Stimulated activated CD4-positive, alpha-beta T cell treated with anti-CD3 and anti-CD28 coated beads, Interleukin-1b, Interleukin-23, amount 100 ng/mL, for 24 hours (primary cell): ENCODE measurements at places on chromosomes 13 and 19.

- DNase-seq = no peak
Measured at GRCh38 chr19:51242881-51243630, 7.8 kb upstream of the SIGLECL1 start.

GRCh38 chr19:31164791-31165251, 184.4 kb downstream of the TSHZ3 start:
- no peak for DNase-seq

- no peak for DNase-seq
Measured at GRCh38 chr19:1235625-1236538, 1.9 kb downstream of the CBARP start.

GRCh38 chr13:47215736-47216135, 318.9 kb upstream of the HTR2A start:
- DNase-seq = no peak

- no peak for DNase-seq
Measured at GRCh38 chr13:66528944-66529576, 701.1 kb downstream of the PCDH9 start.

DNA sequence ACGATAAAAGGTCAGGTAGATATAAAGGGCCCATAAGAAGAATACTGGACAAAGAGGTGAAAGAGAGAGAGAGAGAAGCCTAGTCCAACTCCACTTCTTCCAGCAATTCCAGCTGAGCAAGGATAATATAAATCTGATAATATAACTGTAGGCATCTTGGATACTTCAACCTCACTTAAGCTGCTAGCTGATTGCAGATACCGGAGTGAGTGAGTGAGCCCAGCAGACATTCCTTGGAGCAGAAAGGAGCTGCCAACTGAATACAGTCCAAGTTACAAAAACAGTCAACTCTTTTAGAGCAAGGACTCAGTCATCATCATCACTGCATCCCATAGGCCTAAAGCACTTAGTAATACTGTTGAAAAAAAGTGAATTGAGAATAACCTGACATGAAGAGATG, 387.6 kb downstream of the SLITRK6 start:
- DNase-seq = no peak

- no peak for DNase-seq
Measured at GRCh38 chr13:76804801-76805200, 81.4 kb downstream of the KCTD12 start.

DNA sequence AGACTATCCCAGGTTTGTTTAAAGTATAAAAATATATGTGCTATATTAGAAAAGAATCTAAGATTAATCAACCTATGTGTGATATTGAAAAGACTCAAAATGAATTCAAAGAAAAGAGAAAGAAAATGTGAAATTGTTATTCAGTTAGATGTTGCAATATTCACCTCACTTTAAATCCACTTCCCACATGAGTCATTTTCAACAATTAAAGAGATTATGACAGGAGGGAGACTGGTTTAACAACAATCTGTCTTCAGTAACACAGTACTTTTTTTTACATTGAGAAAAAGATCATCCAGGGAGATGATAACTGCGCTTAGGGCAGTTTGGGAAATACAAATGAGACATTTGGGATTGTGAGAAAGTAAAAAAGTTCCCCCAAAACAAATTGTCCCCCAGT, 1246.2 kb downstream of the SLITRK1 start:
- DNase-seq = no peak

- no peak for DNase-seq
Measured at GRCh38 chr19:49200238-49200862, 42.8 kb downstream of the TRPM4 start.

DNA sequence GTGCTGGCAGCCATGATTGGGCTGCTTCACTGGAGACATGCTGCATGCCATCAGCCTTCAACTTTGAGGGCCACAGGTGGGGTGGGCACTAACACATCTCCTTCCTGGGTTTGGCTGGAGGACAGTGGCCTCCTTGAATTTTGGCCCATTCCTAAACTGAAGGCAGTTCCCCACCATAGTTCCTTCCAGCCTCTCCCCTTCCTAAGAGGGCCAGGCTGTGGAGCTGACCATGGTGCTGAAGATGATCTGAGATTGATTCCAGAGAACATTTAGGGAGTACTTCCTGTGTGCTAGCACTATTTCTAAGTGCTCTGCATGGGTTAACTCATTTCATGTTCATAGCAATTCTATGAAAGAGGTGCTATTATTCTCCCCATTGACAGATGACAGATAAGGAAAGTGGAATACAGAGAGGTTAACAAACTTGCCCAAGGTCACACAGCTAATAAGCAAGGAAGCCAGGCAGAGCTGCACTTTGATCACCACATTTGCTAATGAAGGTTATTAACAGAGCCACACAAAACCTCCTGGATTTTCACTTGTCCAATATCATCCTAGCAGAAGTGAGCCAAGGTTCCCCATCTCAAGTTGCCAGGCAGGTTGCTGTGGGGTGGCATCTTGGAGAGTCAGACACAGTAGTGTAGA, 175.3 kb downstream of the ZIC5 start:
- no peak for DNase-seq

- DNase-seq = no peak
Measured at GRCh38 chr13:99322297-99323103, 15.3 kb upstream of the GPR183 start.

DNA sequence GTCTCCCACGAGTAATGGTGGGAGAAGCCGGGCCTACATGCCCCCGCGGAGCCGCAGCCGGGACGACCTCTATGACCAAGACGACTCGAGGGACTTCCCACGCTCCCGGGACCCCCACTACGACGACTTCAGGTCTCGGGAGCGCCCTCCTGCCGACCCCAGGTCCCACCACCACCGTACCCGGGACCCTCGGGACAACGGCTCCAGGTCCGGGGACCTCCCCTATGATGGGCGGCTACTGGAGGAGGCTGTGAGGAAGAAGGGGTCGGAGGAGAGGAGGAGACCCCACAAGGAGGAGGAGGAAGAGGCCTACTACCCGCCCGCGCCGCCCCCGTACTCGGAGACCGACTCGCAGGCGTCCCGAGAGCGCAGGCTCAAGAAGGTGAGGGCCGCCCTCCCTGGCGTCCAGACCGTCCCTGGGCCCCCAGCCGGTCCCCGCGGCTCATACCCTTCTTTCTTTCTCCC, 1.4 kb upstream of the USF2 start:
- no peak for DNase-seq

DNA sequence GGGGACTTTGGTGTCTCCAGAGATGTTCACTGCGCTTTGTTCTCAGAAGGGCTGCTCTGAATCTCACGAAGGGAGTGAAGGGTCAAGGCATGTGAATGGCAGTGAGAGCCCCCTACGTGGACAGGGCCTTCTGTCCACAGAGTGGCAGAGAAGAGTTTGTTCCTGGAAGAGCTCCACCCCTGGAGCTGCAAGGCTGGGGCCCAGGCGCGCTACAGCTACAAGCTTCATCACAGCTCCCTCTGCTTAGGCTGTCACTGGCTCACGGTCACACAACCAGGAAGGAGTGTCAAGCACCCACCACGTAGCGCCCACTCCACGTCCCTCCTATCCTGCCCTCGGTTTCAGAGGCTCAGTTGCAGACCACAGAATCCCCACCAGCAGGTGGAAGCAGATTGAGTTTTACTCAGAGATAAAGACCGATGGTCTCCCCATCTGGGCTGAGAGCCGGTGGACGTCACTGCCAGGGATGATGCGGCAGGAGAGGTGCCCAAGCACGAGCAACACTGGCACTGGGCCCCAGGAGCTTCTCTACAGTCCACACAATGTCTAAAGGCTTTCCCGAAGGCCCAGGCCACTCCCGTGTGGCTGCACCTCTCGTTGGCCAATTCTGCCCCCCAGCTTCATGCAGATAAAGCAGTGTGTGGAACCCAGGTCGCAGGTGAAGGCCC, 23.0 kb upstream of the TFDP1 start:
- DNase-seq = no peak

- peak; percentile 100 for DNase-seq
Measured at GRCh38 chr19:58543826-58544590, at the start of gene TRIM28. Gene TRIM28, plus strand, starts transcription at chr19:58544064. Its CDS starts 694 bp downstream, at chr19:58544758.

DNA sequence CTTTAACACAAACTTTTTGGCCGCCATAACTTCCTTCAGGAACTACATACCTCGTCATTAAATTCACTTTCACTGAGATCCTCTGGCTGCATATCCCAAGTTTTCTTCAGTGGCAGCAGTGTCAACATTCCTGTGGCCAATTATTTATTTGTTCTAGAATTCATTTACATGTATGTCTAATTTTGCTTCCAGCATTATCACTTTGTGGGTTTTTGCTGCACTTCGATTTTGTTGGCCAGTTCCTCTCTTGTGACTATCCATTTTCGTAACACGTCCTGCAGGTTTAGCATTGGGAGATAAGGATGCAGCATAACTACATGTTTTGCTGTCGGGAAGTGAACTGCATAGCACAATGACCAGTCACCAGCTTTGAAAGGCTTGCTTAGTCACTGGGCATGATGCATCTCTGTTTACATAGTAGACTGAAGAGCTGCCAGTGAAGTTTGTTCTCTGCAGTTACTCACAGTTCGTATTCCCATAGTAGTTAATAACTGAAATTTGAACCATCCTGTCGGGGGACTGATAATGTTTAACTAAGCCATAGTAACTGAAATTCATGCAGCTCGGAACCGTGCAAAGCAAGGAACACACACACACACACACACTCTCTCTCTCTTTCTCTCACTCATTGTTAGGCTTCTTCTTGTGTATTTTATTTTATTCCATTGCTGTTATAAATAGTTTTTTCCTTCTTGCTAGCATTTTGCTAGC, 28.3 kb downstream of the ZNF507 start:
- no peak for DNase-seq

DNA sequence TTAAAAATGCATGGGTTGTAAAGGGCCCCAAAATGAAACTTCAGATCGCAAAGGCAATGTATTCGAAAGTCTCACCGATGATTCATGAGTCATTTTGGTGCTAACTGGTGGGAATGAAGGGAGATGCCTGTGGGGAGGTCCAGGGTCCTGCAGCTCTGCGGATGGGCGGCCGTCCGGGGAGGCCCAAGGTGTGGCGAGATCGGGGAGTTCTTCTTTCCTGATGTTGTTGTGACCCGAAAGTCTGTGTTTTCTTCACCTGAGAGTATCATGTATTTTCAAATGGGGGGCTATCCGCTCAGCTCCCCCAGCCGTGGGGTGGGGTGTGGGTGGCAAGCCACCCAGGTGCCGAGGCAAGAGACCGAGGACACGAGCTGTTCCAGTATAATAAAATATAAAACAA, 36.5 kb downstream of the TFDP1 start:
- no peak for DNase-seq

- DNase-seq = no peak
Measured at GRCh38 chr13:75372517-75372916, 109.5 kb downstream of the TBC1D4 start.

GRCh38 chr13:102845289-102845629, 573 bp upstream of the ERCC5 start:
- DNase-seq = no peak

DNA sequence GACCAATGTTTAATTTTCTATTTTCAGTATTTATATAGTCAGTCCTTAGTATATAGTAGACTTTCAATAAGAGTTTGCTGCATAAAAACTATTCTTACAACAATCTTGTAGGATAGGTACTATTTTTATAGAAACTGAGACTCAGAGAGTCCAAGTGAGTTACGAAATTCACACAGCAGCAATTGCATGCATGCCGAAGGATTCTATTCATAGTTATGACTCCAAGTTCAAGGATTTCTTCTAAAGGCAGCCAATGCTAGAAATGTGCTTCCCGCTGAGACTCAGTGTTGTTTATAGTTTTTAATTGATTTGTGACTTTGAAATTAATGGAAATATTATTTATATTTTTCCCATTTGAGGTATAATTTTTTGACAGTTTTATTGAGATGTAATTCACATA, 62.7 kb upstream of the CSNK1A1L start:
- no peak for DNase-seq

DNA sequence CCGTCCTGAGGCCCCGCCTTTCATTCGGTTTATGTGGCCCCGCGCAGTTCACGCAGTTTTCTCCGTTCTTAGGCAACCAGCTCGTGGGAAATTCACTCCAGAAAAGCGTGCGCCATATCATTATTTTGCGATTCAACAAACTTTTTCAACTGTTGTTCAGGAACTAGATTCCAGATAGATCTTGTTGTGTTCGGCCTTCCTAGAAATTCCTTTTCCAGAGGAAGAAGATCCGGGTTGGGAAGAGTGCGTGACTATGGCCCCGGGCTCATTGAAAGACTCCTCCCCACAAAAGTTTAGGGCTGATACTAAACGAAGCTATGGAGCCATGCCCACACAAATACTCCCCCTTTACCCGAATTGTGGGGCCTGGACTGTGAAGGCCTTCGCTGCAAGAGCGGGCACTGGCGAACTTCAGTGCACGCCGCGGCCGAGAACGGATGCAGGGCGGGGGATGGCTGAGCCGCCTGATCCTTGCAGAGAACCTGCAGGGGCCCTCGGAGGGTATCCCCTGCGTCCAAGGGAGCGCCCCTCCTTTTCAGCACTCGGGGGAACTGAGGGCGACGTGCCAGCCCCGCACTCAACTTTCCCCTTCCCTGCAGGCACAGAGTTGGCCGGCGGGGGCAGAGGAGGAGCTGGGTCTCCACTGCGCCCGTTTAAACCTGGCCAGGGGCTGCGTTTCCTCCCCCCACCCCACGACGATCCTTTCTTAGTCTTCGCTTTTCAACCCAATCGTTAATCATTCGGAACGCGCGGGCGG, 904 bp upstream of the SOX1 start:
- no peak for DNase-seq

- DNase-seq = no peak
Measured at GRCh38 chr19:41411968-41412265, 14.3 kb downstream of the BCKDHA start.

GRCh38 chr19:18876865-18877264, 19.1 kb downstream of the CERS1 start:
- DNase-seq = no peak

DNA sequence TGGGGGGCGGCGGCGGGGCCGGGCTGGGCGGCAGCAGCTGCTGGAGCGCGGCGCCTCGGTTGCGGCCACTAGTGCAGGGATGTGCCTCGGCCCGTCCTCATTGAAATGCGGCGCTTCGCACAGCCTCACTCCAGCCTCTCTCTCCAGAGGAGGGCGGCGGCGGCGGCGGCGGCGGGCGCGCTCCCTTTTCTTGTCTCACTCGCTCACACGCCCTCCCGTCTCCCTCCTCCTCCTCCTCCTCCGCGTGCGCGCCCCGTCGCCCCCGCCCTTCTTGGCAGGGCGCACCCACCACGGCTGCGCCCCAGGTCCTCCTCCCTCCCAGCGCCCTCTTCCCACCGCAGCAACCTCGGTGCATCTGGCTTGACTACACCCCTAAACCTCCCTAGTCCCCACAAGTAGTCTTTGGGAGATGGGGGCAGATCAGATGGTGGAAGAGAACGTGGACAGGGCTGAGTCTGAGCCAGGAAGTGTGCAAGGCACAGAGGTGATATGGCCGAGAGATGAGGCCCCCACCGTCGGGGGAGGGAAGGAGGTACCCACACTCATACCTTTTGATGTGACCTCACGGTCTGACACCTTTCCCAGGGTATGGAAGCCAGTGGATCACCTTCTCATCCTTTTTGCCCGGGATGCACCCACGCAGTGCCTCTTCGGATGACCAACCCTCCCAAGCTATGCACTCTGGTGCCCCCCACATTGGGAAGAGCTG, at the start of gene DCLK1:
DCLK1 (minus strand) TSS at position 161 of the 709 bp plus-strand sequence.
- DNase-seq = no peak

DNA sequence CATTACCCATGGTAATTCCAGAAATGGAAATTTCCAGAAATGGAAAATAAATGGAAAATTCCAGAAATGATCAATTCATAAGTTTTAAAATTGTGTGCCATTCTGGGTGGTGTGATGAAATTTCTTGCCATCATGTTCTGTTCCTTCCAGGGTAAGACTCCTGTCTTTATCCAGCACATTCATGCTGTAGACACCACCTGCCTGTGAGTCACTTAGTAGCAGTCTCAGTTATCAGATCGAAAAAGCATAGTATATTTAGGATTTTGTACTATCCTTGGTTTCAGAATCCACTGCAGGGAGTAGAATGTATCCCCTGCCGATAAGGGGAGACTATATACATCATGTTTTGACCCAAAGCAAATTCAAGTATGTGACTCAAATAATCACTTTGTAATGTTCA, 26.7 kb upstream of the CSNK1A1L start:
- no peak for DNase-seq
